ENCODE measurements at places on chromosomes 2 and 18.

GRCh38 chr18:2898186-2898640 is 51.4 kb downstream of the EMILIN2 start:
- DNase-seq, result no peak

DNA sequence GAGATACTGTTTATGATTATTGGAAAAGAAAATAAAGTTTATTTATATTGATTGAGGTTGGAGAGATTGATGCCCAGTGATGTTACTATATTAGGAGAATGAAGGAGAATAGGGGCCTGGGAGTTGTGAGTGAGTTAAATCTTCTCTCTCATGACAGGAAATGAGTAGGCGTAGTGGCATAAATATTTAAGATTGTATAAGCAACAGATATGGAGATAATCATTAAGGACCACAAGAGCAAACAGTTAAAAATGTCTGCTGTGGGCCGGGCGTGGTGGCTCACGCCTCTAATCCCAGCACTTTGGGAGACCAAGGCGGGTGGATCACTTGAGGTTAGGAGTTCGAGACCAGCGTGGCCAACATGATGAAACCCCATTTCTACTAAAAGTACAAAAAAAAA is 62.7 kb downstream of the PTRHD1 start:
- peak; percentile 6 for DNase-seq

- DNase-seq, result no peak
Measured at GRCh38 chr2:172745636-172746035, 10.0 kb downstream of the RAPGEF4 start.

GRCh38 chr18:36610661-36611060 is 218.1 kb downstream of the TPGS2 start:
- no peak for DNase-seq

DNA sequence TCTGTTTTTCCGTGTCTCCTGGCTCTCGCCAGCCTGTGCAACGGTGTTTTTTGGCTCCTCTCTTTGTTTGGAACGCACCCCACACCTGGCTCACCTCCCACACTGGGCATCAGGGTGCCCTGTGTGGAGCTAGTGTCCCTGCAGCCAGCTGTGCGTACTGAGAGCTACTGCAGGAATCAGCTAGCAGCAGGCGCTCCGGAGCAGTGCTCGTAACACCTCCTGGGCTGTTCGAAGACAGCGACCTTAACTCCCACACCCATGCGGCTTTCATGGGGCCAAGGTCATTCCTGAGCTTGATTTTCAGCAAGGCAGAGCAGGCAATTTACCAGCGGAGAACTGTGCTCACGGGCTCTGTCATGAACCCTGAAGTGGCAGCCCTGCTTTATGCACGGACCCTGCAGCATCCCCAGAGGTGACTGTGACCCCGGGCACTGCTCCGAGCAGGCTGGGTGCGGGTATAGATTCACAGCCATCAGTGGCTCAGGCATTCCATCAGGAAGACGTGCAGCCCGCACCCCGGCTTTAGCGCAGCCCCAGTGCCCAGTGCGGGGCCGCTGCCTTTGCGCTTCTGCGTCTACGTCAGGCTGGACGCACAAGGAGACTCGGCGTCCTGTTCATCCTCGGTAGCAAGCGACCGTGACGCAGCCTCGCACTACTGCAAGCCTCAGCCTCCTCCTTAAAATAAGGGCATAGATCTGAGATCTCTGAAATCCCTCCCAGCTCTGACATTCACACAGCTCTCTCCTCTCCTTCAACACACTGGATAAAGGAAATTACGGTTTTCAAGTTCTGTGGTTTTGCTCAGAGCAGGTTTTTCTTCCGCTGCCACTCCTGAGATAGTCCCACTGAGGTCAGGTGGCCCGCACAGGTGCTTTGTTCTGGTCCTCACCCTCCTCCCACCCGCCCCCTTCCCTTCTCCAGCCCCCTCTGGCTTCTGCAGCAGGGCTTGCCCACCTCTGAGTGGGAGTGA is 58.2 kb downstream of the ADI1 start:
- DNase-seq, result no peak

GRCh38 chr18:46609048-46609447 is 48.0 kb downstream of the LOXHD1 start:
- no peak for DNase-seq

- DNase-seq, result no peak
Measured at GRCh38 chr18:48974304-48975119, 23.7 kb upstream of the SMAD7 start.

DNA sequence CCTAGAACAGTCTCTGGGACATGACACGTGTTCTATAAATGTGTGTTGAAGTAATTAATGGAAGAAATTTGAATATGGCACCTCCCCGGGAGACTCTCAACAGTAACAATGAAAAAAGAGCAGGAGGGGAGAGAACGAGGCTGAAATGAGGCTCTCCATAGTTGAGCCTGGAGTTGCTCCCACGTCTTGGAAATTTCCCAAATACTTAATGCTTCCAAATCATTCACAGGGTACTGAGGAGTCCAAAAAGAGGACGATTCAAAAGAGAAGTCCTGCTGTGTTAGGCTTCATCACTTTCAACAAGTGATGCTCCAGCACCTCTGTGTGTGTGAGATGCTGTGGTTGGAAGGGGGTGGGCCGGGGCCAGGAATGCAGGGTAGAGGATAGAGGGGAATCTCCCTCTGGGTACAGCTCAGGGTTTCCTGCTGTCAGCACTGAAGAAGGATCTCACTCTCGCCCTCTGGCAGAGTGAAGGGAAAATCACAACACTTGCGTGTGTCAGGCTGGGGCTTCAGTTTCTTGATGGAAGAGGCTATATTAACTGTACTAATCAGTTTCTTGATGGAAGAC is 18.1 kb upstream of the ZNF407 start:
- peak; percentile 20 for DNase-seq

DNA sequence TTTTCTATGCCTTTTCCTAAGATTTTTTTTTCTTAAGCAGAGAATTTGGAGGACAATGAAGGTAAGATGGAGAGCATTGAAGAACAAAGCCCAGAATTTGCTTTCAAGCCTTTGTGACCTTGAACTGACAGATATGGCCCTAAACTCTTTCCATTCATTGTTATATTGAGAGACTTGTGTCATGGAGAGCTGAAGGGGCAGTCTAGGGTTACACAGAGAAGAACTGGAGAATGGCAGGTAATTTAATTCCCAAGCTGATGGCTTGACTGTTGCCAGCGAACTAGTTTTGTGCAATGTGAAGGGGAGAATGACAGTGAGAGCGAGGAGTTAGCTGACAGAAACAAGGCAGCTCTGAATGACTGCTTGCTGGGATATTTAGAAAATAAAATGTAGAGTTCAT is 1344.2 kb downstream of the LRP1B start:
- no peak for DNase-seq

DNA sequence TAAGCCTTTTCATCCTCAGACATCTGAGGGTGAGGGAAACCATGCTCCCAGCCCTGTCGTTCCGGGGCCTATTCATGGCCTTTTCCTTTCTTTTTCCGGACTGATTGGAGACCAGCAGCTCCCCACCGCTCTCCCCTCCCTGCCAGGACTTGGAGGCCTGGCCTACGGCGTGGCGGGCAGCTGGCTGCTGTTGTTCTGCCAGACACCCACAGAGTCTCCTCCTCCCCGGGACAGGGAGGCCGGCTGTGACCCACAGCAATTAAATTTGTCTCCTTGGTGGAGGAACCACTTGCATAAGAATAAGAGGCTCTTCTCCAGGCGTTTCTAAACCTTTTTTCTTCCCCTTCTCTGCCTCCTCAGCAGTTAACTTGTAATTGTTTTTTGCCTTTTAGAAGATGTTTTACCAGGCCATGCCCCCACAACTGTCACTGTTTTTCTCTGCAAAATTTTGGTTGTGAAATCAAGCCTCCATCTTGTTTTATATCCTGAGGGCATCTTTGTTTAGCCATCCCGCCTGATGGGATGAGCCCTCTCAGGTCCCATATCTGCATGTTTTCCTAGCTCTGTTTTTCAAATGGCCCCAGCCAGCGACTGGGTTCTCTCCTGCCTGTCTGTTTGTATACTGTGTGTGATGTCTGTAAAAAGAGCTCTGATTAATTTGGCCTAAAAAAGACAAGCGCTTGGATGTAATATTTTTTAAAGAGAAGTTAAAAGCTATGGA is 1060.0 kb upstream of the DDX18 start:
- no peak for DNase-seq

Measured in fibroblast of skin of scalp (primary cell).